ENCODE measurements at places on chromosomes 6 and 20.
A peak's percentile ranks its signal among the peaks of the same experiment; 100 is the strongest.

DNA sequence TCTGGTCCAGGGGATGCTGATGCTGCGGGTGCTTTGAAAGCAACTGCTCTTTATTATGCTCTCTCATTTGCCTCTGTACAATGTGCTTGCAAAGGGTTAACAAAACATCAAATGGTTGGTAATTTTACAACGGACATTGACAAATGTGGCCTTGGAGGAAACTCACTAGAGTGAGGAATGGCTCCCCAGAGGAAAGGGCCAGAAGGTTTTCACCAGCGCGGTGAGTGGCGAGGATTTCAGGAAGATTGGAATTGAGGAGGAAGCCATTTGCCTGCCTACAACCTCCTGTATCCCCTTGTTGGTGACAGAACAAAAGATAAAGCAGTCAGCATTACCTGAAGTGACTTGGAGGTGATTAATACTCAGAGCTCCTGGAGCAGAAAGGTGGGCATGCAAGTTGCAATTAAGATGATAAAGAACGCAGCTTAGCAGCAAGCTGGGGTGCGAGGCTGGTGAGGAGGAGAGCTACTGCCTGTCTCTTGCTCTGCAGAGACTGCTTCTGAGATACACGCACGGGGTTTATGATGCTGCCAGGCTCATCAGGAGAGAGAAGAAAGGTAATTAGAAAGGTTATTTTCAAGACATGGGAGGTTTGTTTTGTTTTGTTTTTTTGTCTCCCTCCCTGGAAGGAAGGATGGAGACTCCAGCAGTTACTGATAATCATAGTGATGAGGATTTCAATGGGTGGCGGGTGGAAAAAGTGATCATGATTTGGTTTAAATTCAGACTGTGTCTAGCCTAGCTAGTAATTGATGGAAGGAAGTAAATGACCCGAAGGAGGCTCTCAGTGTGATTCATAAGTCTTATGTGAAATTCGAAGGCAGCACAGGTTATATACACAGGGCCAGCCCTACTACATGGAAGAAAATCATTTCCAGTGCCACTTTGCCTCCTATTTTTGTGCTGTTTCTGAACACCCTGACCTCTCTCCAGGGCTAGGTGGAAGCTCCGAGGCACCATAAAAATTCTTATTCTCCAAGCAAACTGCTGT lies 141.6 kb upstream of the DTNBP1 start:
- DNase-seq: no peak

DNA sequence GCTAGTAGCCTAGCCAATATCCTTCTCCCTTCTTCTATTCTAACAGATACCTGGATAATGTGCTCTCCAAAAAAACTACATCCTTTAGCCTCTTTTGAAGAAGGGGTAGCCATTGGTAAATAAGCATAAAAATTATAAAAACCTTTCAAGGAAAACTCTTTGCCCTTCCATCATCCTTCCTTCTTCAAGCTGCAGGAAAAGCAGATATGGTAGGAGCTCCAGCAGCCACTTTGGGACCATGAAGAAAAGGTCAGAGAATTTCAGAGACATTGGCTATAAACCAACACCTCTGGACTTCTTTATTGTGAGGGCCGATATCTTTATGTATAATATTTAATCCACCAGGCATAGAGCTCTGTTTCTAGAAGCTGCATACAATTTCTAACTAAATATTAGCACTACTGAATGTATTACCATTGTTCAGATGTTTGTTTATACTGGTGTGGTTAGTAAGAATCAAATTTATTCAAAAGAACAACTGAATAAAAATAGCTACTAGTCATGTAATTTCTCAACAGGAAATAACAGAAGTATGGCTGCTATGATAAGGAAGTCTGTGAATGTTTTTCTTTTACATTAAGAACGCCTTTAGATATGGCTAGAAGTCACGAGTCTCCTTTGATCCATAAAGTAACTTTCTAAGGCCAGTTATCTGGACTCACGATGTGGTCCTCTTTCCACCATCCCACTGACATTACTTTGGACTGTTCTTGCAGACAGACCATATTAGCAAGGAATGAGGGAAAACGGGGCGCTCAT lies 32.2 kb downstream of the MYLK4 start:
- no peak for DNase-seq

DNA sequence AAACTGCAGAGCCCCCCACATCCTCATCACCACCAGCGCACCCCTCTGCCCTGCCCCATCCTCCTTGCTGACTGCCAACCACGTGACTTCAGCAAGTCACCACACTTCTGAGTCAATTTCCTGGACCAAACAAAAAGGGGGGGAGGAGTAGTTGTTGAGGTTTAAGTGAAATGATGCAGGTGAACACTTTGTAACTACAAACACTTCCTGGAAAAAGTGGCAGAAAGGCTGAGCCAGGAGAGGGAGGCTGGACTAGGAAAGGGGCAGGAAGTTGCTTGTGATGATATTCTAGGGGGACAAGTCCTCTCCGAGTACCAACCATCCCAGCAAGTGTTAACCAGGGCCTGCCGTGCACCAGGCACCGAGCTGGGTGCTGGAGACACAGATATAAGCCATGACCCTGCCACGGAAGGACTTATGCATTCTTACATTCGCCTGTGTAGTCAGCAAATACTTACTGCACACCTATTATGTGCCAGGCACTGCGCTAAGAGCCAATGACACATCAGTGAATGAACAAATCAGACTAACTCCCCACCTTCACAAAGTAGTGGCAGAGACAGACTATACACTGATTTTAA lies 67.3 kb downstream of the PREX1 start:
- no peak for DNase-seq

DNA sequence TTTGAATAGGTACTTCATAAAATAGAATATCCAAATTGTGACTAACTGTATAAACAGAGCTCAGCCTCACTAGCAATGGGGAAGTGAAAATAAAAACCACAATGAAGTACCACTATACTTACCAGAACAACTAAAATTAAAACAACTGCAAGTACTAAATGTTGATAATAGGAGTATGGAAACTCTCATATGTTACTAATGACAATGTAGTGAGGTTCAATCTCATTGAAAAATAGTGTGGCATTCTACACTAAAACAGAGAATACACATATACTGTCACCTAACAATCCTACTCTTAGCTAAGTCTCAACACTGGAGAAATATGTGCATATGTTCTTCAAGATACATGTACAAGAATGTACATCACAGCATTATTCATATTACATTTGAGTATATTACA lies 132.0 kb upstream of the CARMIL1 start:
- DNase-seq: no peak

- DNase-seq: peak; percentile 57
Observed at GRCh38 chr6:108598305-108598863, 37.7 kb downstream of the FOXO3 start.

GRCh38 chr6:103002282-103002681 lies 1608.8 kb downstream of the GRIK2 start:
- no peak for DNase-seq

GRCh38 chr6:41683523-41684310 lies 45.4 kb downstream of the MDFI start:
- DNase-seq: peak; percentile 77

GRCh38 chr6:93985953-93986352 lies 566.6 kb upstream of the EPHA7 start:
- no peak for DNase-seq

DNA sequence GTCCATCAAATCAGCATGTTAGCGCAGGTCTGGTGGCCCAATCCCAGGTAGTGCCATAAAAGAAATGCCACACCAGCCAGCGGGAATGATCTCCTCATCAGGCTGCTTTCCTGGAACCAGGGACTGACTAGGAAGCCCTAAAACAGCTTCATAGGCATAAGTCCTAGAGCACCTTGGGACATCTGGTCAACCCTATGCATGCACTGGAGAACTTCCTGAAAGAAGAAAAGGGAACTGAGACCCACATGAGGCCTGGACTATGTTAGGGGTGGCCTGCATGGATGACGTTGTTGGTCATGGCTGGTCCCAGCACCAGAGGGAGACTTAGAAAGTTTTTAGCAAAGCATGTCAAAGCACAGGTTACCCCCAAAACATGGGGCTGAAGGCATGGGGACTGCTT lies 7.6 kb upstream of the KCNK16 start:
- no peak for DNase-seq

DNA sequence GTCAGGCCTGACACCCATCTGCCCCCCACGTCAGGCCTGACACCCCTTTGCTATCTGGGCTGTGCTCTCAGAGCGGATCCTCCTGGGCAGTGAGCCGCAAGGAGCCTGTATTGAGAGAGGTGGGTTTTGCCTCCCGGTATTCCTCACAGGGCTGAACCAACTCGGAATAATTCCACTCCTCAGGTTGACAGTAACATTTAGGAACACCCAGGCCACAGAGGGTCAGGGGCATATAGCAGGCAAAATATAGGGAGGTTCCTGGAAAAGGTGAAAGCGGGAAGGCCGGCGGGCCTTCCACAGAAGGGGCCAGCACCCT lies 6.8 kb upstream of the FGD2 start:
- DNase-seq: no peak

Measured in fibroblast of skin of scalp (primary cell).